NCI-H1436 treated with DMSO at 0.1 percent for 48 hours (cell line): ENCODE measurements at places on chromosomes 7 and 10.

- DNase-seq = no peak
Observed at GRCh38 chr10:53664282-53665019, 891.9 kb upstream of the MBL2 start.

DNA sequence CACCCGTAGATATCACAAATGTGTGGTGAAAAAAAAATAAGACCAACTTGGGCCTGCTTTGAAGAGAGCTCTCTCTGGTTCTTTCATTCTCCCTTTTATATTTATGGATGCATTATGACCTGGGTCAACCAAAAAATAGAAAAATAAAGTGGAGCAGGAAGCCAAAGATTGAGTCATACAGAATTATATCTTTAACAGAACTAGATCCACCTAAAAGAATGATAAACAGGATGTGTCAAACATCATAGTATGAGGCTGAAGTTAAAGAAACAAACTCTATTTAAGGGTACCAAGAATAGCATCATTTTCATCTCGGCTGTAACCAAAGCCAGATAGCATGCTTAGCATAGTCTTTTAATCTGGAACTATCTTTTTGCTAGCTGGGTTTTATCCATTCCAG lies 28.8 kb upstream of the NMT2 start:
- no peak for DNase-seq

- DNase-seq = no peak
Observed at GRCh38 chr7:155980841-155981240, 168.6 kb upstream of the SHH start.

DNA sequence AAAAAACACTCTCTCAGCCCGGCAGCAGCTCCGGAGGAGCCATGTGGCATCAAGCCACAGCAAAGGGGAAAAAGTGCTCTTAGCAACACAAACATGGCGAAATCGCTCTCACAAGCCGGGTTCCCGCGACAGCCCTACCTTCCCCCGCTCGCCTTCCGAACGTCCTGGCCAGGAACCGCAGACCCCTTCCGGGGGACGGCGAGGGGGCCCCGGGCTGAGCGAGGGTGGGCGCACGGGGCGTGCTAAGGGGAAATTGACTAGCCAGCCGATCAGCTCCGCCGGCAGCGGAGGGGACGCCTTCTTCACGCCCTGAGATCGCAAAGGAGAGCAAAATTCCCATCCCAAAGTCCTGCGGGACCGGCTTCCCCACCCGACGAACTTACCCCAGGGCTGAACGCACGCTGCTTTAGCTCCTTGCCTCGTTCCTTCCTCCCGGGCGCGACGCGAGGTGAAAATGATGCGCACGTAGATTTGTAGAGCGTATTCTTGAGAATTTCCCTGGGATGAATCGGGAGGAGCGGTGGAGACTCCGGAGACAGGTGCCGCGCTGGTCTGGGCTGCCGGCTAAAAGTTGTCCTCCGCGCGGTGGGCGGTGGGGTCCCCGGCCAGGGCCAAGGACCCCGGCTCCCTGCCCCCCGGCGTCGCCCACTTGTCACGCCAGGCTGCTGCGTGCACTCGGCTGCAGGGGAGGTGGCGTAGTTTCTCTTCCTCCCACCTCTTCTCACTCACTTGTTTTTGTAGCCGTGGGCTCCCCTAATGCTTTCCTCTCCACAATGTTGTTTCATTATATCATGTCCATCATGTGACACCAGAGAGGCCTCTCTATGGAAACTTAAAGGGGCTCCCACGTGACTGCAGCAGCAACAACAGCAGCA lies 220.1 kb upstream of the MKLN1 start:
- DNase-seq = no peak

- no peak for DNase-seq
Observed at GRCh38 chr7:81296726-81297125, 377.9 kb upstream of the SEMA3C start.

DNA sequence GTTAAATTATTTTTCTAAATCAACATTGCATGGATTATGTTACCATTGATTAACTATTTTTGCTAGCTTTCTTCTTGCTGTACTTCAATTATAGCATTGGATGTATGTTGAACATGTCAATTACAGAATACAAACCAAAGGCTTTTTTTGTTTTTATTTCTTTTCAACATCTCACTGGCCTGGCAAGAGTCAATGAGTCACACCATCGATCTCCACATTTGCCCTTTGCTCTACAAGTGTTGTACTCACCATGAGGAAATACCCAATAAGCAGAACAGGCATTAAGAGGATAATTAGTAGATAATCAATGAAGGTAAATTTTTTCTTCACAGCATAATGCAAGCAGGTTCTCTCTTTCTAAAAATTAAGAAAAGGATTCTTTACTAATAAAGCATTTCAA lies 23.3 kb downstream of the ANKRD22 start:
- DNase-seq = no peak

- DNase-seq = no peak
Observed at GRCh38 chr7:3140834-3141233, 97.2 kb upstream of the CARD11 start.

GRCh38 chr10:24209432-24209771 lies 464 bp downstream of the KIAA1217 start:
- no peak for DNase-seq
